GM13977 (cell line): ENCODE measurements at places on chromosomes 13 and 19.
A peak's percentile ranks its signal among the peaks of the same experiment; 100 is the strongest.

GRCh38 chr19:40055832-40056504, at the start of gene ZNF780B:
TSS of gene ZNF780B (minus strand) at chr19:40056231. CDS start at chr19:40050332, 5,899 bp downstream.
- peak; percentile 73 for DNase-seq

DNA sequence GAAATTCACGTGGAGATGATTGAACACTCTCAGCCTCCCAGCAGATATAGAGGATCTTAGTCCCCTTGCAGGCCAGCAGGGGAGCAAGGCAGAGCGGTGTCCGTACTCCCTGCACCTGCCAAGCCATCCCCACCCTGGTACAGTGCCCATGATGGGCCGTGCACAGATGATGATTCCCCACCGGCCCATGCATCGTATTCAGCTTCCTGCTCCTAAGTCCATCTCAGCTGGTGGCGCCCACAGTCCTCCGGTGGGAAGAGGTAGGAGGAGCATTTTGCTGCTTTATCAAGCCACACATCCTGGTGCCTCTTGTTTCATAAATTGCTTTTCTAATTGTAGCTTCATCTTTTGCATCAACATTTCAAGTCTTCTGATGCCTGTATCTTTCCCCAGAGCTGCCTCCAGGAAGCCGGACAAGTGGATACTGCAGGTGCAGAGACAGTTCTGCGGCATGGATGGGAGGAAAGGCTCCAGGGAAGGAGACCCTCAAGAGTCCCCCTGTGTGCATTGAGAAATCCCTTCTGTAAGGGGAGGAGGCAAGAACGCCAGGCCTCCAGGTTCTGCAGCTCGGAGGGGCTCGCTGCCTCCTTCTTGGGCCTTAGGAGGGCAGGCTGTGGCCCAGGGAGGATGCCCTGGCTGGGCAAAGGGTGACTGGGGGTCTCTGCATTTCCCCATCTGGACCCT, 55.3 kb downstream of the F2RL3 start:
- DNase-seq, result no peak

DNA sequence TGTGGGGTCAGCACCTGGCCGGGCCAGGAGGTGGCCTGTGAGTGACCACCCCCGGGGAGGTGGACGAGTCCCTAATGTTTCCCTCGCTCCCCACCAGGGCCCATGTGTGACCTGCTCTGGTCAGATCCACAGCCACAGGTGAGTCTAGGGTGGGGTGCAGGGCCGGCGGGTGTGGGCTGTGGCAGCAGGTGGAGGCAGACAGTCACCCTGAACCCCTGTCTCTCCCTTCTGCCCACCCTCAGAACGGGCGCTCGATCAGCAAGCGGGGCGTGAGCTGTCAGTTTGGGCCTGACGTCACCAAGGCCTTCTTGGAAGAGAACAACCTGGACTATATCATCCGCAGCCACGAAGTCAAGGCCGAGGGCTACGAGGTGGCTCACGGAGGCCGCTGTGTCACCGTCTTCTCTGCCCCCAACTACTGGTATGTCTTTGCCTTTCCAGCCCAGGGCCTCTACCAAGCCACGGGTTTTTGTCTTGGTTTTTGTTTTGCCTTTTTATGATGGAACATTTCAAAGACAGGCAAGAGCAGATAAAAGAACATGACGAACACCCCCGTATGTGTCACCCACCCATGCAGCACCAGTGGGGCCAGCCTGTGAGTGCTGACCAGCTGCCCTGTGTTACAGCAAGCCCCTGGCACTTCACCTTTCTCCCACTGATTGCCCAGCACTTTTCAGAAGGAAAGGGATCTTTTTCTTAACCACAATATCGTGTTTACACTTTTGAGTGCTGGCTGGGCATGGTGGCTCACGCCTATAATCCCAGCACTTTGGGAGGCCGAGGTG, 24.9 kb downstream of the CCDC8 start:
- no peak for DNase-seq

GRCh38 chr19:10780368-10780767, 55.6 kb downstream of the TMED1 start:
- no peak for DNase-seq

- no peak for DNase-seq
Observed at GRCh38 chr19:53519446-53519845, 18.5 kb upstream of the ZNF331 start.

GRCh38 chr19:32750441-32751055, 31.0 kb downstream of the TDRD12 start:
- DNase-seq, result no peak

GRCh38 chr19:51027873-51028272, 1.5 kb upstream of the KLK11 start:
- no peak for DNase-seq

DNA sequence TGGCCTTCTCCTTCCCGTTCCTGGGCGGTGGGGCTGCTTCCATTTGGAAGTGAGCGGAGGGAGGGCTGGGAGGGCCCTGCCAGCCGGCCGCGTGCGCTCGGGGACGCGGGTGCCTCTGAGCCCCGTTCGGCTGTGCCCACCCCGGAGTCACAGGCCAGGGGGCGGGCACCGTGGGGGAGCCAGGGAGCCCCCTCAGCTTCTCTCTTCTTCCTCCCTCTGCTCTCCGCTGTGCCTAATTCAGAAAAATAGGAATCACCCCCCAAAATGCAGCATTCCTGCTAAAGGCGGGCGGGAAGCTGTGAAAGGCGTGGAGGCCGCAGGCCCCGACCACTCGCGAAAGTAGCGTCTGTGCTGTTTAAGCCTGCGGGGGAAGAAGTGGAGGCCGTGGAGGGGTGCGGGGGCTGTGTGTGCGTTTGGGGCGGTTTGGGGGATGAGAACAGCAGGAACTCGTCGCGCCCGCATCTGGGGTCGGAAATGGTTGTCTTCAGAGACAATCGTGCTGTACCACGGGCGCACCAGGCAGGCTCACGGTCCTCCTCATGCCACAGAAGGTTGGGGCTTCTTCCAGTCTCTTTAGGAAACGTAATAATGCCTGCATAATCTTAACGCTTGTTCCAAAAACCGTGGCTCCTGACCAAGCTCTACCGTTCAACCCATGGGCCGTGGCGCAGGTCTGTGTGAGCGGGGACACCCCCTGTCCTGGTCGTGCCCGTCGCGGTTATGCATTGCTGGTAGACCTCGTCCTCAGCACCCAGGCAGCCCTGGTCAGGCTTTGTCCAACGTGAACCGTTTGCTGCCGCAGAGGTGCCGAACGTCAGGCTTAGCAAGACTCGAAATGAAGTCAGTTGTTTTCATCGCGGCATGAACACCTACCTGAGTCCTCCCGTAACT, 110.4 kb upstream of the SOX1 start:
- DNase-seq, result no peak

GRCh38 chr13:36029166-36029565, 102.0 kb downstream of the DCLK1 start:
- no peak for DNase-seq

DNA sequence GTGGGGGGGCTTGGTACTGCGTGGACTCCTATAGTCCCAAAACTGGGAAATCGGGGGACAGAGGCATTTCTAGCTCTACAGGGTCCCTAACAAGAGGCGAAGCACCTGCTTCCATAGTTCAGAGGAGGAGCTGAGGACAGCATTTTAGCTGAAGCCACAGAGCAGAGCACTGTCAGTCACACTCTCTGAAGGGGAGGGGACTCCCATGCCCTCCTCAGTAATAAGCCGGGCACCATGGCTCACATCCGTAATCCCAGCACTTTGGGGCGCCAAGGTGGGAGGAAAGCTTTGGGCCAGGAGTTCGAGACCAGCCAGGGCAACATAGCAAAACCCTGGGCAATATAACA, 3.8 kb downstream of the NPAS1 start:
- no peak for DNase-seq

DNA sequence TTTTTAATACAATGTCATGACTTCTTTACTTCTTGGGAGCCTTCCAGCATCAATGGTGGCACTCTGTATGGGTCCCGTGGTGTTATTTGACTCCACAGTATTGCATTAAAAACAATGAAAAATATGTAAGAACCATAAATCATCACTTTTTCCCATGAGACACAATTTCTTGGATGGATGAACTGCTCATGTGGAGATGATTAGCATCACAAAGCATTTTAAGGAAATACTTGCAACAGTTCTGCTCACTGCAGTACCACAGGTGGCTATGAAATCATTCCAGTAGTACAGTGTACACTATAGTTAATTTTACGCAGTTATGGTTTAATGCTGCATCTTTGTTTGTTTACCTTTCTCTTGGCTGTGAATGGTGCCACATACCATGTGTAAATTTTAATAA, 37.2 kb upstream of the C1QTNF9B start:
- no peak for DNase-seq

DNA sequence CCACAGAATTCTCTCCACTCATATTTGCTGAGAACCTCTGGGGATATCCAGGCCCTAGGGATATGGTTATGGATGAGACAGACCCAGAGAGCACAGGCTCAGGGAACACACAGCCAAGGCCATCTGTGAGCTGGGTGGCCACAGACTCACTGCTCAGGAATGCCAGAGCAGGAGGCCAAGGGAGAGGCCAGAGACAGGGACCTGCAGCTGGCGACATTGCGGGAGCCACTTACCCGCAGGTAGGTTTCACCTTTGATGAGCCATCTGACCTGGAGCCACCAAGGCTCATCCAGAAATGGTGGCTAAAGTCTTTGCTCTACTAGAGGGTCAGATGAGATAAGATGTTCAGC, 29.4 kb downstream of the CCNE1 start:
- no peak for DNase-seq

DNA sequence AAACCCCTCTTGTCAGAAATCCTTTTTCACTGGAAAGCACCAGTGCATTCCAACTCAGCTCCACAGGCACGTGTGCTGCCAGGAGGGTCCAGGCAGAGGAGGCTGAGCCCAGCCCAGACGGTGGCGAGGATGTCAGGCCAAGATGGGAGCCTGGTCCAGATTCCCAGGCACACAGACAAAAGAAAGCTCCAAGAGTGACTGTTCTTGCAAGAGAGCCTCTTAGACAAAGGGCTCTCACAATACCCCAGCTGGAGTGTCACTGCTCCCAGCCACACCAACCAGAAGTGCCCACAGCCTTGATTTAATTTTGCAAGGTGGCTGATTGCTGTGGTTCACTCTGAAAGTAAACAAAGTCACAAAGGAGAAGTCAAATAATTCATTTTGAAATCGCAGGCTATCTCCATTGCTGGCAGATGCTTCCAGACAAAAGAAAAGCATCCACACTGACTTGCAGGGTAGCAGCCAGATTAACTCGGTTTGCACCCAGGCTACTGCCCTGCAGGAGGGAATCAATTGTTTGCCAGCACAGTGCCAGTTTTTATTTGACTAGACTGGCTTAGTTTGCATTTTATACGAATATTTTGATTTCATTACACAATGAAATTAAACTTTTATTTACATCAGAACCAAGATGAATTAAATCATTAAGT, 95.1 kb downstream of the RAB20 start:
- no peak for DNase-seq

GRCh38 chr19:30326393-30326710, 45.8 kb upstream of the ZNF536 start:
- no peak for DNase-seq

- DNase-seq, result no peak
Observed at GRCh38 chr19:2603334-2603733, 99.2 kb downstream of the GNG7 start.

DNA sequence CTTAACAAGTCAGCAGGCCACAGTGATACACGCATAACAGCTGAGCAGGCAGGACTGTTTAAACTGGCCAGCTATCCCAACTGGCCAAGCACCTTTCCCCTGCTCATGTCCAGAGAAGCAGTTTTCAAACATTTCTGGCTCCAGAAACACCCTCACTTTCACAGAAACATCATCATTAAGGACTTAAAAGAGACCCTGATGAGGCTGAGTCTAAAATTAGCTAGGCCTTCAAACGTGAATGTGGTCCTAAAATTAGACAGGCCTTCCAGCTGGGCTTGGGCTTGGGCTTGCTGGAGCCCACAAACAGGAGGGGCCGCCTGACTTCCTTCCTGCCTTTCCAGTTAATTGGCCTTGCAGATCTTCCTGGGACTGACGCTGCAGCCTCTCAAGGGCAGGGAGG, 334.2 kb downstream of the DNAJC15 start:
- DNase-seq, result no peak

DNA sequence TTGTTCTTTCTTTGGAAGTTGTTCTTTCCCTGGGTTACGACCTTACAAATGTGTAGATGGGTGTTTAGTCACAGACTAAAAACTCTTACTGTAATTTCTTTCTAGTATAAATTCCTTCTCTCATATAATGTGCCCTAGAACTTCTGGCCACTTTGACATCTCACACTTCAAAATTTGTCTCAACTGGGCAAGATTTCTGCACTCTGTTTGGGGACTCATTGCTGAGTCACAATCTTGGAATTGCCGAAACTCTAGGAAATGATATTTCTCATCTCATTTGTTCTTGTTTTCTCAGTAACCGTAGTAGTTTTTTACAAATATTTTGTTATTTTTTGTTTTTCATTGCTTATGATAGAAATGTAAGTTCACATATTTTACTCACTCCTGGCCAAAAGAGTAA, 2523.2 kb upstream of the PCDH20 start:
- no peak for DNase-seq

- DNase-seq, result no peak
Observed at GRCh38 chr13:113258321-113259054, 38.6 kb upstream of the LAMP1 start.

GRCh38 chr13:28805193-28805819, 14.8 kb upstream of the MTUS2 start:
- DNase-seq, result no peak

GRCh38 chr19:54297759-54298305, 15.1 kb downstream of the LILRA5 start:
- DNase-seq, result peak; percentile 52

GRCh38 chr19:13262450-13262849, 112.2 kb downstream of the IER2 start:
- DNase-seq, result peak; percentile 78

GRCh38 chr13:99628442-99628841, 127.2 kb downstream of the TM9SF2 start:
- no peak for DNase-seq

DNA sequence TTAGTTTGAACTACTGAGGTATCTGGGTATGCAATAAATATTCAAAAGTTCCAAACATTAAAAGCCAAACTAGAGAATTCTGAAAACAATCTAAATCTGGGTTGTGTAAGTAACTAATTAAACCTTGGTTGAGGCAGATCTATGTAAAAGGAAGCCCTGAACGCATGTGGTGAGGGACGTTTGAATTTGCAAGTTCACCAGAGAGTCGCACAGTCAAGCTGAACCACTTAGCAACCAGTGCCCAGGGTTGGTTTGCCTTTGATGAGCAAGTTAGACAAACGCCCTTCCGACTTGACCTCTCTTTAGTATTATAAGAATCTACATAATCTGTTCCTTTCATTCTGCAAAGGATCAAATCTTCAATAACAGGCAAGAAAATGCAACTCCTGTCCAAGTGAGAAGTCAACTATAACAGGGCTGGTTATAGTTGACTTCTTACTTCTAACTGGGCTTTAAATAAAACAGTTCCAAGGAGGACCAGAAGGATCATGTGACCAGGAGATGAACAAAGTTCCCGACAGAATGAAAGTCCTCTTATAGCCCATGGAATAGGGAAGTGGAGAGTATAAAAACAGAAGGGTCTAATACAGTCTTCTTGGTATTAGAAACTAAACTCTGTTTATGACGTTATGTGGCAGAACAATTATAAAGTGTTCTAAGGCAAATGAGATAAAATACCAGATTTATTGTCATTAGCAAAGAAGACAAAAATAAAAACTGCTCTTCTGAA, 40.6 kb downstream of the PHF11 start:
- DNase-seq, result no peak
